Stimulated activated memory B cell treated with anti-CD40 and anti-IgM and Interleukin-4, amounts not matched to agents 10 μg/mL and 1 μg/mL and 100 μg/mL, for 72 hours (primary cell): ENCODE measurements at places on chromosomes 3 and 15.
A peak's percentile ranks its signal among the peaks of the same experiment; 100 is the strongest.

- ATAC-seq, result no peak
Observed at GRCh38 chr3:178750639-178751300, 214.5 kb downstream of the KCNMB2 start.

- ATAC-seq, result no peak
Observed at GRCh38 chr3:140974900-140975299, 33.3 kb downstream of the SLC25A36 start.

DNA sequence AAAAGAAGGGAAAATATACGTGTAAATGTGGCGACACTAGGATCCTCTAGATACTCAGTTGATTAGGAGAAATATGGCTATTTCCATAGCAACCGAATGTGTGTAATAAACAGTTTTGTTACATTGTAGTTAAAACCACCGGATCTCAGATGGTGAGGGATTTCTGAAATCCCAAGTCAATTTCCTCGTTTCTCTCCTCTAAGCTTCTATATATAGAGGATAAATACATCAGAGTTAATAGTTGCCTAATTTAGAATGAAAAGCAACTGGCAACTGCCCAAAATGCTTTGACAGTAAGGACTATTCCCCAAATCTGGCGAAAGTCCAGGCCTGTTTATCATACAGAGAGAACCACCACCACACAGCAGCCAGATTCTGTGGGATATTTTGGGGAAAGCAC lies 112.6 kb downstream of the GABRB3 start:
- ATAC-seq, result no peak

- ATAC-seq, result no peak
Observed at GRCh38 chr15:70818580-70818979, 35.4 kb downstream of the LARP6 start.

DNA sequence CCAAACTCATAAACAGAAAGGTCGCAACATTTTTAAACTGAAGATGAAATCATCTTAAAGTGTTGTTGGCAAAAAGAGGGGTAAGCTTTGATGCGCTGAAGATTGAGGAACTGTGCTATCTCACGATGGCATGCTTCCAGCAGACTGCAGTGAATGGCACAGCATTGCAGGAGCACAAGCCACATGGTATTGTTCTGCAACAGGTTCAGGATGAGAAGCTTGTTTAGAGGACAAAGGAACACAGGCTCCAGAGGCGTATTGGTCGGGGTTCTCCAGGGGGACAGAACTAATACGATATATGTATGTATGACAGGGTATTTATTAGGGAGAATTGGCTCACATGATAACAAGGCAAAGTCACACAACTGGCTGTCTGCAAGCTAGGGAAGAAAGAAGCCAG lies 13.8 kb upstream of the PLD1 start:
- peak; percentile 9 for ATAC-seq

DNA sequence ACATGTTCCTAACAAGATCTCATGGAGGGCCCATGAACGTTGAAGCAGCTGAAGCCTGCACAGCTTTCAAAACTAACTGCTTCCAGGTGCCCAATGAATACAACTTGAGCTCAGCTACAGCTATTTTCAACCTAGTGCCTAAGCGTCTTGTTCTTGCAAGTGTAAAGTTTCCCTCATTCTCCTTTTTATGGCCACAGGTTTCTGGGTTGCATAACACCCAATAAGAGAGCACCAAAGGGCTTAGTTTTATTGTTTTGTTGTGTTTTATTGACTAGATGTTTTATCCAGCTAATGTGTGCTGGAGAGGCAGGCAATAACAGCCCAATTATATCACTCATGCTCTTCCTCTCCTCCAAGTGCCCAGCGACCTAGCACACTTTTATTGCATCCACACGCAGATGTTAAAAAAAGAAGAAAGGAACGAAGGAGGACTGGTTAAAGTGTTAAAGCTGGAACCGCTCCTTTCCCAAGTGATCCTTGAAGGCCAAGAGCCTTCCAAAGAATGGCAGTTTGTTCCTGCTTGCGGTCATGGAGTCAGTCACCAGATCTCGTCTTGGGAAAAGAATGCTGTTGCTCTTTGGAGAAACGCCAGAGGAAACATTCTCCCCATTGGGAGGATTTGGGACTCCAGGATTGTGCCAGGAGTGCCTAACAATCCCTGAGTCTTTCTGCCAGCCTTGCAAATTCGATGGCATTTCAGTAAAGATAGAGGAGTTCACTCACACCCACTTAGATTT lies 156.9 kb downstream of the MEX3B start:
- no peak for ATAC-seq

- ATAC-seq, result no peak
Observed at GRCh38 chr15:89127054-89127702, 38.9 kb downstream of the ABHD2 start.

GRCh38 chr15:68427366-68427765 lies 4.6 kb downstream of the ITGA11 start:
- no peak for ATAC-seq

- ATAC-seq, result peak; percentile 96
Observed at GRCh38 chr3:183044547-183045229, 54.6 kb downstream of the MCCC1 start.

- peak; percentile 75 for ATAC-seq
Observed at GRCh38 chr3:185825006-185825638, at the start of gene IGF2BP2. Gene IGF2BP2 (minus strand): TSS chr3:185825042. CDS start chr3:185824960, 82 bp downstream.

- ATAC-seq, result no peak
Observed at GRCh38 chr3:177904621-177905020, 631.6 kb upstream of the KCNMB2 start.

DNA sequence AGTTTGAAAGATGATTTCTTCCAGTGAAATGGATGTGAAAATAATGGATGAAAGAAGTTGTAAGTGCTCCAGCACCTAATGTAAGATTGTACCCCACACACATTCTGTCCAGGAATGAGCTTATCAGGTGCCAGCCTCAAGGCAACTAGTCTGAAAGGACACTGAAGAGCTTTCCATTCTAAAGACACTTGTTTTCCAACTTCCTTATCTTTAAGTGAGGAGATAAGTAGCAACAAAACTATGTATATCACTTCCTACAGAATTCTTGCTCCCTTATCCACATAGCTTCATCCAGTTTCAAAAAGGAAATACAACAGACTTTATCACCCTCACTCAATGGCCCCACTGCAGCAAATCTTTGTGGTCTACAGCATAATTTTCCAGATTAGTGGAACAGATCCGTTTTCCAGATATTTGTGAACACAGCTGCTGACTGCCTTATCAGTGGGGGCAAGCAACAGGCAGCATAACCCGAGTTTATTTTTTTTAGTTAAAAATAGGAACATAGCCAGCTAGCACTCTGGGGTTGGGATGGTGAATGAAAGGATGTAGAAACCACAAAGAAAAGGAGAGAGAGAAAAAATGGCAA lies 60.6 kb downstream of the CD200R1L start:
- no peak for ATAC-seq

- no peak for ATAC-seq
Observed at GRCh38 chr15:85878828-85879225, 84.1 kb upstream of the KLHL25 start.

DNA sequence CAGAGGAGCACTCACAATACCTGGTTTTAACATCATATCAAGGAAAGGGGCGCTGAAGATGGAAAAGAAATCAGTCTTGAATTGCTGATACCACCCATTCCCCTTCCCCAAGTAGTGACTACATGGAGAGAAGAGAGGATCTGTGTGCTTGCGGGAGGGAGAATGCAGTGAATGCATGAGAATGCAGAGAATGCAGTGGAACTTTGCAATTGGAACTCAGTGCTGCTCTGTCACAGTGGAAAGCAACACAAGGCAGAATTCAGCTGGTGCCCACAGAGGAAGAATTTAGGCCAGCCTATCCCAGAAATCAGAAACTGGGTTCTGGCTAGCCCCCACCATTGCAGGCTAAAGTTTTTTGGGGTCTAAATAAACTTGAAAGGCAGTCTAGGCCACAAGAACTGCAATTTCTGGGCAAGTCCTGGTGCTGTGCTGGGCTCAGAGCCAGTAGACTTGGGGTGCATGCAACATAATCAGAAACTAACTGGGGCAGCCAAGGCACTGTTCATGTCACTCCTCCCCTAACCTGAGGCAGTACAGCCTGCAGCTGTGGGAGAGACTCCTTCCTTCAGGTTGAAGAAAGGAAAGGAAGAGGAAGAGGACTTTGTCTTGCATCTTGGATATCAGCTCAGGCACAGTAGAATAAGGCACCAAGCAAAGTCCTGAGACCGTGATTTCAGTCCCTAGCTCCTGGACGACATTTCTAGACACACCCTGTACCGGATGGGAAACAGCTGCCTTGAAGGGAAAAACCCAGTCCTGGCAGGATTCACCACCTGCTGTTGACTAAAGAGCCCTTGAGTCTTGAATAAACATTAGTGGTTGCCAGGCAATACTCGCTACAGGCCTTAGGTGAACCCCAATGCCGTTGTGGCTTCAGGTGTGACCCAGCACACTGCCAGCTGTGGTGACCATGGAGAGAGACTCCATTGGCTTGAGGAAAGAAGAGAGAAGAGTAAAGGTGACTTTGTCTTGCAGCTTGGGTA lies 329.3 kb downstream of the TBL1XR1 start:
- peak; percentile 36 for ATAC-seq

DNA sequence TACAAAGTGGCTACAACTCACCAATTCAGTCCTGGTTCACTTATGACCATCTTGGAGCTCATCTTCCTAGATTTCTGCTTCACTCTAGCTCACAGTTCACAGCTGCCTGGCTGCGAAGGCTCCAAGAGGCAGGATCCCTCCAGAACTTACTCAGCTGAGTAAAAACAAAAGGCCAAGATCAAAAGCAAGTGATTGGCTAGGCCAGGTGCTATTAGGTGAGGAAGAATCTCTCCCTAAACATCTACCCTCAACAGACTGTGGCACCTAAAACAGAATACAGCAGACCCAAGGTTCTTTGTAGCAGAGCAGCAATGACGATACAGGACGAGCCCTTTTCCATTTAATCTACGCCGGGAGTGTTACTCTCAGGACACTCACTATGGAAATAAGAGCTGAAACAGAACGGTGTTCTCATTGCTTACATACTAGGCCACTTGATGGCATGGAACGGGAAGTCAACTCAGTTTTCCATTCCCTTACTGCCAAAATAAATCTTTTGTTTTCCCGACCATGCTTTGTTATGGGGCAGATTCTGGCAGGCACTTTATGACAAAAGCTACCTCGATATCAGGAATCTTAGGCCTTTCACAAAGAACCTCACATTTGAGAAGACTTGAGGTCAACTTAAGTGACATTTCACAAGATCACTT lies 901 bp downstream of the ICE2 start:
- no peak for ATAC-seq
